ENCODE measurements at places on chromosomes 1 and 21.
A peak's percentile ranks its signal among the peaks of the same experiment; 100 is the strongest.

- DNase-seq: no peak
These were observed 2.4 kb downstream of the SELE start for GRCh38 chr1:169731446-169731845.

DNA sequence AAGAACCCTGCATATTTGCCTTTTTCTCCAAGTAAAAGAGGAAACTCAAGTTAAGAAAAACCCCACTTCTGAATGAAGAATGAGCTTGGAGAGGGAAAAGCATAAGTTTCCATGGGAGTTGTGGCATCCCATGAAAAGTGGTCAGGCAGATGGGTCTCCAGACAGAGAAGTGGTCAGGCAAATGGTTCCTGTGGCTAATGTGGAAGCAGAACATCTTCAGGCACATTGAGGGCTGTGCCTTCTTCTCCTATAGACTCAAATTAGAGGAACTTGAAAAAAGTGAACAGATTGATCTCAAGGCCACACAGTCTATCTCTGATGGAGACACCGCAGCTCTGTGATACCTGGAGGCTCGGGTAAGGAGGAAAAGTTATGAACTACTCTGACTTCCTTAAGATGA, 55.7 kb upstream of the KIRREL1 start:
- no peak for DNase-seq

GRCh38 chr1:107820801-107821200, 144.2 kb downstream of the VAV3 start:
- no peak for DNase-seq

DNA sequence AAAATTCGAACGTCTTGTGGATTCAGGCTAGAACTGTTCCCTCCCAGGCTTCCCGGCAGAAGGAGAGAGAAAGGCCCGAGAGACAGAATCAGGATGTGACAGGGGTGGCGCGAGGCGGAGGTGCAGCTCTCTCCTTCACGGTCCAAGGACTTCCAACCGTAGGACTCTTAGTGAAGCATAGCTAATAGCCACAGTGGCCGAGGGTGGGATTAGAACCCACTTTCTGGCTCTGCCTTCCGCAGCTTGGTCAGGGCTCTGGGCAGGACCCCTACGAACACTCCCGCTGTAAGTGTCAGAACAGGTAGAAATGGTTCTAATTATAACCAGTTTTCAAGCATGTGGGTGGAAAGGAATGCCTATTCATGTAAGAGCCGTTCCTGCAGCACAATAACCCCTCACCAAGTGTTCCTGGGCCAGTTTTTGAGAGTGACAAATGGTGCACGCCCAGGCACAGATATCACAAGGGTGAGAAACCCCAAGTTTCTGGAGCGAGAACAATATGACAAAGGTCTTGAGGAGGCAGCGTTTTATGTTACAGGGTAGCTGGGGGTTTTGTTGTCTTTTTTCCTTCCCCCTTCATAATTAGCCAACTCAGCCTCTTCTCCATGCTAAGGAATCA, 86.4 kb downstream of the SYF2 start:
- DNase-seq: no peak

- no peak for DNase-seq
These were observed 119.9 kb downstream of the FASLG start for GRCh38 chr1:172778456-172779455.

DNA sequence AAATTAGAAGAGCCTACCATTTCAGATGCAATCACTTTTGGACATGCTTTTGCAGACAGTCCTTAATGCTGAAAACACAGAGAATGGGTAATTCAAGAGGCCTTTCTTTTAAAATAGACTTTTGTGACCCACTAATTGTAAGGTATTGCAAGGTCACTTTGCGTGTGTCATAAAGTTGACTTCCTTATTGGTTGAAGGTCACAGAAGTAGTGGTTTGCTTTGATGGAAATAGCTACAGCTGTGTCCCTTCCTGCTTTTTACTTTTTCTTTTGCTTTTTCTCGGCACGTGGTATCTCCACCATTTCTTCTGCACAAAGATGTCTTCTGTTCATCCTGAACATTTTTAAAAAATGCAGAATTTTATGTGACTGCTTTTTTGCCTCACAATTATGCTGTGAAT, 146.8 kb downstream of the DYRK1A start:
- DNase-seq: no peak

GRCh38 chr1:161511018-161511755, 5.9 kb downstream of the FCGR2A start:
- DNase-seq: no peak

DNA sequence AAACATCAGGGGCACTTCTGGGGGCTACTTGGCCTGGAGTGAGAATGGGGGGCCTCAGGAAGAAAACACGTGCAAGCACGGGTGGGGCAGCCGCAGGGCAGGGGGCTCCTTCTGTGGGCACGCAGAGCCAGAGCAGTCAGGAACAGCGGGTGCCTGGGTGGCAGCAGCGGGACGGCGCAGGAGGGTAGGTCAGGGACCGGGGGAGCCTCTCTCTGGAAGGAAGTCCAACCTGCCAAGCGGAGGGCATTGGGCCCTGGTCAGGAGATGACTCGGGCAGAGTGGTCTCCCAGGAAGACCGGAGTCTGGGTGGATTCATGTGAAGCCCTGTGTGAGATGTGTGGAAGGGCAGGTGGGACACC, 27.1 kb downstream of the CTNNBIP1 start:
- DNase-seq: no peak

GRCh38 chr1:183993132-183993531, 44.4 kb downstream of the COLGALT2 start:
- DNase-seq: no peak

DNA sequence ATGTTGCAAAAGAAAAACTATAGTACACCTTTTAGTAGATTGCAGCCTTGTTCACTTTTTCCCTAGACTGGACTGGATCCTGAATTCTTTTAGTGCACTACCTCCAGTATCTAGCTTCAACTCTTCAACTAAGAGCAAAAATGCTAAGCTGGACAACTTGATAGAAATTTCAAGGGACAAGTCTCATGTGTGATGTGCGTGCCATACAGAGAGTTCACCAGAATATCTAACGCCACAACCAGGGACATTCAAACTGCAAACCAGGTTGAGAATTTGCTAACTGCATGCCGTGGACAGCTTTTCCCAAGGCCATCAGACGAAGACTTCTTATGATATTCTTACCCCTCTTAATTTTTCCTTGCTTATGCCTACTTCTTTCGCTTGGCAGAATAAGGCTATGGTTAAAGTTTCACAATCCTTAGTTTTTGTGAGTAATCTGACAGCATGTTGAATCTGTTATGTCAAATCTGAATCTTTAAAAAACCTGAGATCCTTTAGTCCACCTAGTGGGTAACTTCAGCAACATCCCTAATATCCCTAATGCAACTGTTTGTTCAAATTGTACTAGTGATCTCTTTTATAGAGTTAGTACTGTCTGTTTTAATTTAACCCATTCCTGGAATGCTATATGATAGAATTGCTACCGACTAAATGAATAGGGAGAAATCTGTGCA, 66.4 kb downstream of the DDAH1 start:
- no peak for DNase-seq

DNA sequence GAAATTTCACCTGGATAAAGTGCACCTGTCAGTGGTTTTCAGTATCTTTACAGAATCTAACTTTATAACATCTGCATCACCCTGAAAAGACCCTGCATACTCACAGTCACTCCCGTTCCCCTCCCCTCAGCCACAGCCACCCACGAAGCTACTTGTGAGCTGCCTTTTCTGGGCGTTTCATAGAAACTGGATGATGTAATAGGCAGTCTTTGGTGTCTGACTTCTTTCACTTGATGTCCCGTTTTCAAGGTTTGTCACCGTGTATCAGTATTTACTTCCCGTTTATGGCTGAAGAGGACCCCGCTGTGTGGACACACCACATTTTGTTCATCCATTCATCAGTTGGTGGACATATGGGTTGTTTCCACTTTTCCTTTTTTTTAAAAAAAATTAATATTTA, 47.8 kb upstream of the LRRC3 start:
- DNase-seq: no peak

- no peak for DNase-seq
These were observed 15.3 kb upstream of the NLRP3 start for GRCh38 chr1:247400685-247401084.

DNA sequence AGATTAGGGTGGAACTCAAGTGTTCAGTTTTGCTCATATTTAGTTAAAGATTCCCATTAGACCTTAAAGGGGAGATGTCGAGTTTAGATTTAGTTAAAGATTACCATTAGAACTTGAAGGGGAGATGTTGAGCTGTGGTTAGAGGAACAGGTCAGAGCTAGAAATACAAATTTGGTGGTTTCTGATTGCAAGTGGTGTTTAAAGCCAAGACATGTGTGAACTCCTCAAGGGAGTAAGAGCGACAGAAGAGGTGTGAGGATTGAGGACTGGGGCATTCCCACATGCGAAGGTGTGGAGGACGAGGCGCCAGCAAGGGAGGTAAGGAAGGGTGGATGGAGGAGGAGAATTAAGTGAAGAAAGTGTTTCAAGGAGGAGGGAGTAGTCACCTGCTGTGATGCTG, 168.6 kb downstream of the IER5 start:
- DNase-seq: no peak

DNA sequence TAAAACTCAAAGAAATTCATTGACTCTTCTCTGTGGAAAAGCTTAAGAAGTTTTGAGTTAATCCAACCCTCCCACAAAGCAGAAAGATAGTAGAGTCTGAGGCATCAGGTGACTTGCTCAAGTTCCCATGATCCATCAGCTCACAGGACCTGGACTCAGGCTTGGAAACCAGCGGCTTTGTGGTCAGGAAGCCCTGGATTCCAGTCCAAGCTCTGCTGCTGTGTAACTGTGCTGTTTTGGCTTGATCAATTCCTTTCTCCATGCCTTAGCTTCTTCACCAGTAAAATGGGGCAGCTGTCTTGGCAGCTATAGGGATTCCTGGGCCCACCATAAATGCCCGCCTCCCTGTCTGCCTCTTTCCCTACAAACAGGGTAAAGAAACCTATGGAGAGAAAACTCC, 180.2 kb downstream of the HIVEP3 start:
- DNase-seq: no peak

DNA sequence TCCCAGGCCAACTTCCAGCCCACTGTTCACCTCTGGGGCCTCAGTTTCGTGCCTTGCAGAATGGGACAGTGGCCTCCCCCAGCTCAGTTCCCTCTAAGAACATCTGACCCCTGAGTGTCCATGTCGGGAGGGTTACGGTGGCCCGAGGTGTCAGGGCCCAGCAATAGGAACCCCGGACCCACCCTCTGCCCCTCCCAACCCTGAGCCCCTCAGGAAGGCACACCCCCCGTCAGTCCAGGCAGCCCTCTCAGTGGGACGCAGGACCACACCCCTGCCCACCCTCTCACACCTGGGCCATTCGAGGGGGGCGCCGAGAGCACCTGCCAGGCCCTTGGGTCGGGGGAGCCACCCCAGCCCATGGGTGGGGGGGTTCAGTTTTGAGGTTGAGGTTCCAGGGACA, 447 bp downstream of the TTC34 start:
- no peak for DNase-seq

GRCh38 chr1:23224739-23225648, 7.7 kb upstream of the HTR1D start:
- no peak for DNase-seq

GRCh38 chr1:4652631-4653327, 1.6 kb upstream of the AJAP1 start:
- peak; percentile 25 for DNase-seq

DNA sequence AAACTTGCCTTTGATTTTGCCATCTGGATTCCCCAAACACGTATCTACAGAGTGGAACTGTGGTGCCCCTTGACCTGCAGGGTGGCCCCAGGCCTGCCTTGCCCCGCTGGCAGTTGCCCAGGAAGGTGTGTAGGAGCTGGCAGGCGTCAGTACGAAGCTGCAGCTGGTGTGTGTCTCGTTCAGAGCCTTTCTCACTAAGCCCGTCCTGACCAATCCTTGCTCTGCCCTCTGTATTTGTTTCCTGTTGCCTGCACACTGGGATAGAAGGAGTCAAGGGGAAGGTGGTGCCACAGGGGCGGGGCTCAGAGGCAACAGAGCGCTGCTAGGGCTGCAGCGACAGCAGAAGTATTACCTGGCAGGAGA, 5.2 kb upstream of the VSIG8 start:
- DNase-seq: no peak

GRCh38 chr1:84573481-84573966, 716 bp downstream of the CTBS start:
- DNase-seq: no peak

GRCh38 chr1:166874464-166874863, 1.6 kb downstream of the TADA1 start:
- DNase-seq: no peak

- DNase-seq: no peak
These were observed 11.2 kb downstream of the SHISA4 start for GRCh38 chr1:201899683-201900429.

GRCh38 chr1:94037392-94038229, 83.3 kb downstream of the ABCA4 start:
- no peak for DNase-seq

- DNase-seq: no peak
These were observed 13.9 kb upstream of the LAX1 start for GRCh38 chr1:203751051-203751450.

- DNase-seq: no peak
These were observed 124.8 kb downstream of the RIPK4 start for GRCh38 chr21:41641821-41642701.

DNA sequence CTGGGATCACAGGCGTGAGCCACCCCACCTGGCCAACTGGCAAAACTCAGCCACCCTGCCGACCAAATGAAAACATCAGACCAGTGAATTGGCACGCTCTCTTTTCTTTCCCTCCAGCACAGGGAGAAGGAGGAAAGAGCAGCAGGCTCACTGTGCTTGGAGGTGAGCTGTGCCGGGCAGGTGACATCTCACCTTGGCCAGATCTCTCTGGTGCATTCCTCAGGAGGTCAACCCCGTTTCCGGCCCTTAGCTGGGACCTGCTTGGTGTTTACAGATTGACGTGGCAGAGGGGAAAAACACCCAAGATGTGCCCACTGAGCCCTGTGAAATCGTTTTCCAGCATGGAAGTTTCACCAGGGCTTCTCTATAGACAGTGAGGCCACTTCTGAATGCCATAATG, 45.1 kb downstream of the TMEM51 start:
- DNase-seq: no peak

- DNase-seq: no peak
These were observed 8.8 kb downstream of the GPATCH2 start for GRCh38 chr1:217622042-217622441.

GRCh38 chr1:38581396-38581795, 278.2 kb downstream of the RRAGC start:
- no peak for DNase-seq

- no peak for DNase-seq
These were observed 425.8 kb upstream of the CAMK1G start for GRCh38 chr1:209157546-209158249.

DNA sequence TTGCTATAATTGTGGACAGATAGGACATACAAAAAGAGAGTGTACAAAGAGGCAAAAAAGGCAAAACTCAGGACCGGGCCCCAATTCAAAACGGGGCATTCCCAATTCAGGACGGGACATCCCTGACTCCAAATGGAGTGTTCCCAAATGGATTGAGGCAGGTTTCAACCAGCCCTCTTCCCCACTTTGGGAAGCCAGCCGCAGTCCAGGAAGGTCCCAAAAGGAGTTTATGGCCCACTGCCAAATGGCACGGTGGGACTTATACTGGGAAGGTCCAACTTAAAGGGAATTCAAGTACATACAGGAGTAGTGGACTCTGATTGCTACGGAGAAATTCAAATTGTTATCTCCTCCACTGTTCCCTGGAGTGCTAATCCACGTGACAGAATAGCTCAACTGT, 3.5 kb upstream of the ZNF669 start:
- DNase-seq: no peak
